ENCODE measurements at places on chromosomes 3 and 15.

DNA sequence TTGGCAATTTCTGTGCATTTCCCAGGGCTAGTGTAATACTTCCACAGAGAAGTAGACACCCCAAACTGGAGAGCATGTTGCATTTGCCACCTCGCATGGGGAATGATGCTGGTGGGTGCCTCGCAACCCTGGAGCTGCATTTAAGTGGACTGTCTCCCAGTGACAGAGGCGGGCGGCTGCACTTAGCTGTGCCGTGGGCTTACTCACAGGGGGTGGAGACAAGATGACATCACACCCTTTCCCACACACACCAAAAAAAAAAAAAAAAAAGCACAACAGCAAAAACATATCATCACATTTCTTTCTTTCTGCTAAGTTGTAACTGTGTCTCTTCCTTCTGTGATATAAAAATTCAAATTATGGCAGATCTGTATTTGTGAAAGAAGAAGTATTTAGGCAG, at the start of gene ABI3BP:
TSS of gene ABI3BP (minus strand) at position 113 of the 400 bp plus-strand sequence. CDS start at position 76, 37 bp downstream.
- DNase-seq, result peak; percentile 30

DNA sequence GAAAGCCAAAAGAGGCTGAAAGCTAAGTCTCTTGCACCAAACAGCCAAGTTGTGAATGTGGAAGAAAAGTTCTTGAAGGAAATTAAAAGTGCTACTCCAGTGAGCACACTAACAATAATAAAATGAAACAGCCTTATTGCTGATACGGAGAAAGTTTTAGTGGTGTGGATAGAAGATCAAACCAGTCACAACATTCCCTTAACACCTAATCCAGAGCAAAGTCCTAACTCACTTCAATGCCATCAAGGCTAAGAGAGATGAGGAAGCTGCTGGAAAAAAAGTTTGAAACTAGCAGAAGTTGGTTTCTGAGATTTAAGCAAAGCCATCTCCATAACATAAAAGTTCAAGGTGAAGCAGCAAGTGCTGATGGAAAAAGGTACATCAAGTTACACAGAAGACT, 288.8 kb upstream of the RARB start:
- no peak for DNase-seq

DNA sequence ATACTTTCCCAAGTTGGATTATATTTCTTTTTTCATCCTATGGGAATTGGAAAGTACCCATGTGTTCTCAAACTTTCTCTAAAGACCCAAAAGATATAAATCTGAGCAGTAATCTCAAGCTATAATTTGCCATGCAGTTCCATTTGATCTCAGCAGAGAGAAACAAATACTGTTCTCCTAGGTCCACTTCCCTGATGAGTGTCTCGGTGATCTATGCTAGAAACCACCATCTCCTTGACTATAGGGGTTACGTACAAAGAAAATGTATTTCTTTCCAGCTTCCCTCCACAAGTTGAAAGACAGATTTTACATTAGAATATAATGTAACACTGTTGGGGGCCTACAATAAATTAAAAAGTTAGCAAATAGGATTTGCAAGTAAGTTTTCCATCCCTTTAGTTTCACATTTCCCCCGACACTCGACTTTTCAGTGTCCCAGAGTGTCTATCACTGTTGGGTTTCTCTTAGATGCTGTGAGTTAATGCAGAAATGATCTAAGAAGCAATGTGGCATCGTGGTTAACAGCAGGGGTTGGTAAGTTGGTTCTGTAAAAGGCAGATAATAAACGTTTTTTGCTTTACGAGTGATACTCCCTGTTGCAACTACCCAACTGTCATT, 465.1 kb upstream of the CFAP20DC start:
- no peak for DNase-seq

DNA sequence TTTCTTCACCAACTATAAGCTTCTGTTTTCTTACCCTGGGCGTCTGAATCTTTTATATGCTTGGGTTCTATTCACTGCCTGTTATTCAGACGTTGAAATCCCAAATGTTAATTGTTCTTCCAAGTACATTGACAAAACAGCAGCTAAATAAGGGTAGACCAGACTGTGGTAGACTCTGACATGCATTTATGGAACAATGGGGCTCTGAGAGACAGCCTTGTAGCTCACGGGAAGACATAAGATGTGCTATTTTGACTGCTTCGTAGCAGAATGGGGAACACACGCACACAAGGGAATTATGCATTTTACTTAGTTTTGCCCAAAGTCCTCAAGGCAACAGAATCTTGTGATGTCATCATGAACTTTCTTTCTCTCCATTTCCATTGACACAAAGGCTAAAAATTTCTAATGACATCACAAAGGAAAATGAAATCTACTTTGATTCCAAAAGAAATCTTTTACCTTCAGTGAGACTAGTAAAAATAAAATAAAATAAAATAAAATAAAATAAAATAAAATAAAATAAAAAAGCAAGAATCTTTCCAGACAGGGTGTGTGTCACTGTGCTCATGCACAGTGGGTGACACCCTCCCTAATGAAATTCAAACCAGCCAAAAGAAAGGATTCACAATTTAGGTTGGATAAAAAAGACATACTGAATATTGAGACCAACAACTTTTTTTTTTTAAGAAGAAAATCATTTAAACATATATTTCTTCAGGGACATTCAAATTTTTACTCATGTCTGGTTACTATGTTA, 346.6 kb downstream of the ZBTB20 start:
- no peak for DNase-seq

All from renal pelvis (tissue), 12 donors.